ENCODE measurements at places on chromosomes 11 and 22.
A peak's percentile ranks its signal among the peaks of the same experiment; 100 is the strongest.

- no peak for DNase-seq
These were observed 78.0 kb upstream of the PPARA start for GRCh38 chr22:46072110-46072881.

DNA sequence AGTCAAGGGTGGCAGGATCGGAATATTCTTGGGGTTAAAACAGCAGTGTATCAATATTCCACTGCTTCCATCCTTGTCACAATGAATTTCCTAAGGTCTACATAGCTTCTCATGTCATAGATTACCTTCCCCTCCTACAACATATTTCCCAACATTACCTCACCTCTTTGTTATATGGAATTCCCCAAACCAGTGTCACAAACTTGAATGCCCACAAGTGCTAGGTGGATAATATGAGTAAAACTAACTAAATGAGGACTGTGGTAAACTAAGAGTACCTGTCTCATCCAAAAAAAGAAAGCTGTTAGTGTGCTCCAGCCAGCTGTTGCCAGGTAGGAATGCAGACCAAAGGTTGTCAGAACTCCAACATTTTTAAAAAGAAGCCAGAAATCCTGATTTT, 17.0 kb upstream of the NUCB2 start:
- no peak for DNase-seq

DNA sequence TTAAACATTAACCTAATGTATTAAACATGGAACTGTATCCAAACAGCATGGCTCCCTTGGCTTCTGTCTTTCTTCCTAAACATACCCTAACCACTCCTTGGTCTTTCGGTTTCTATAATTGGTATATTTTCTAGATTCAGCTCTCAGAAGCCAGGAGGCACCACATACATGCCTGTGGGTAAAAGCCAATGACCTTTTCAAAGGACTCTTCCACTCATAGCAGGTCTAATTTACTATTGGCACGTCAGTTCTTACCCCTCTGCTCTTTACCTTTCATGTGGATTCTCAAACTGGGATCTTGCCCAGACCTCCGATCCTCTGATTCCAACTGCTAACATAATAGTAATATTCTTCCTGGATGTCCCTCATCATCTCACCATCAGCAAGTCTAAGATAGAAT, 835.1 kb downstream of the NTM start:
- no peak for DNase-seq

DNA sequence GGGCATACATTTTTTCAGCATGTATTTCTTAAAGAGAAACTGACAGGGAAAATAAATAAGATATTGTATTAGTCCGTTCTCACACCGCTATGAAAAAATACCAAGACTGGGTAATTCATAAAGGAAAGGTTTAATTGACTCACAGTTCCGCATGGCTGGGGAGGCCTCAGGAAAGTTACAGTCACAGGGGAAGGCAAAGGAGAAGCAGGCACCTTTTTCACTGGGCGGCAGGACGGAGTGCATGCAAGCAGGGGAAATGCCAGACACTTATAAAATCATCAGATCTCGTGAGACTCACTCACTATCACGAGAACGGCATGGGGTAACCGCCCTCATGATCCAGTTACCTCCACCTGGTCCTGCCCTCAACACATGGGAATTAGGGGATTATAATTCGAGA, 44.2 kb downstream of the PPFIA1 start:
- DNase-seq: no peak

DNA sequence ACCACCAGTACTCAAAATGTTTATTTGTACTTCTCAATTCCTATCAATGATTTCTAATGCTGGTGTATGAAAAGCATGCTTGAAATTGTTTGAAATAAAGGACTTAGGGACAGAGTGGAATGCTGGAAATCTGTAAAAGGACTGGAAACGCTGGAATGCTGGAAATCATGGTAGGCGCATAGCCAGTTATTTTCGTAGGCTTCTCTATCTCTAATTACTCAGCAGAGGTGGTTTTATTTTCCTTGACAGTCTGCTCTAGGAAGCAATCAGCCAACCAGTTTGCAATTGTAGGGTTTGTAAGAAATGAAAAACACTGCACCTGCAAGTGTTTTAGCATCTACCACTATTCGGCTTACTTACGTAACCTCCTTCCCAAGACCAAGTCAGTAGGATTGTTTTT, 788 bp downstream of the LIN7C start:
- DNase-seq: no peak

- no peak for DNase-seq
These were observed 5.3 kb downstream of the KCNE3 start for GRCh38 chr11:74462009-74462408.

DNA sequence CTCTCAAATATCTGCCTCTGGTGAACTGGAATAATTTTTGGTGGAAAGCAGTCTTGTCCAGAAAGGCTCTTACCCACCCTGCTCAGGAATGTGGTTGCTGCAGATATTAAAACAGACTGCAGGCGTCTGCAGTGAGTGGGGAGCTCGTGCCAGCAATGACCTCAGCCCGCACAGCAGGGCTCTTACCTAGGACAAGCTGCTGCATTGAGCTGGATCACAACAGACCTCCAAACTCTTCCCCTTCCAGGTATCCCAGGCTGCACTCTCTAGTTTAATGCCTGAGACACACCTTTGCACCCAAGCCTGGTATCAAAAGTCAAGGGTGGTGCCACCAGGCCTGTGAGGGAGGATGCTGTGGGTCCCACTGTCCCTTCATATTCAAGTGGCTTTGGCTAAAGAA, 69.7 kb upstream of the CDON start:
- no peak for DNase-seq

GRCh38 chr11:126072141-126072741, 9.6 kb upstream of the CDON start:
- DNase-seq: no peak

GRCh38 chr11:117855186-117855845, 21.1 kb downstream of the FXYD6 start:
- no peak for DNase-seq

GRCh38 chr11:128891913-128892398, 800 bp downstream of the KCNJ5 start:
- DNase-seq: no peak

GRCh38 chr22:47434336-47435203, 672.1 kb downstream of the TBC1D22A start:
- no peak for DNase-seq

DNA sequence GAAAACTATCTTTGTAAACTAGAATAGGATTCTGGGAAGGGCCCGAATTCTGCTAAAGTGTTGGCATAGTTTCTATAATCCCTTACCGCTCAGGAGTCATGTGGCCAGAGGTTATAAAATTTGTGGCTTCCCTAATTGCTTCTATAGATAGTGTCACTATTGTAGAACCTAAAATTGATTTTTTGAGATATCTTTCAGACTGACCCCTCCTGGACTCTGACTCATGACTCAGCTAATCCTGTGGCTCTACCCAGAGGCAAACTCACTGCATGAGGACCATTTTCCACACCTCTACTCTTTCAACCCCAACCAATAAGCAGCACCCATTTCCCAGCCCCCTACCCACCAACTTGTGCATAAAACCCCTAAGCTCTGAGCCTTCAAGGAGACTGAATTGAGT, 61.8 kb upstream of the PRSS23 start:
- DNase-seq: no peak

GRCh38 chr11:10564696-10565318, 3.7 kb downstream of the LYVE1 start:
- no peak for DNase-seq

DNA sequence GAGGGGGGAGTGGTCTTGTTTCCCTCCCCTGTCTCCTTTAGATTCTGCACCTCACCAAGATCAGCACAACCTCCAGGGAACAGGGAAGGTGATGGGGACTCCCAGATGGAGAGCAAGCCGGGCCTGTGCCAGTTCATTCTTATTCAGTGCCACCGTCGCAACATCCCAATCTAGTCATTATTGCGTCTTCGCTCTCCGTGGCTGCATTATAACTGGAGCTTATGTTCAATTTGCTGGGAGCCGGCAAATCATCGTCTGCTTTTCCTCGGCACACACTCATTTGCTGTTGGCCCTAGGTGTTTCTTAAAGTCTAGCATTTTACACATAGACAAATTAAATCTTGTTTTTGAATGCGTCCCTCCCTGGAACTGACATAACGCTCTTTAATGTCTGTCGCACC, 1269.7 kb downstream of the BRD1 start:
- DNase-seq: no peak

- DNase-seq: peak; percentile 79
These were observed 18.9 kb upstream of the C11orf96 start for GRCh38 chr11:43923406-43924111.

DNA sequence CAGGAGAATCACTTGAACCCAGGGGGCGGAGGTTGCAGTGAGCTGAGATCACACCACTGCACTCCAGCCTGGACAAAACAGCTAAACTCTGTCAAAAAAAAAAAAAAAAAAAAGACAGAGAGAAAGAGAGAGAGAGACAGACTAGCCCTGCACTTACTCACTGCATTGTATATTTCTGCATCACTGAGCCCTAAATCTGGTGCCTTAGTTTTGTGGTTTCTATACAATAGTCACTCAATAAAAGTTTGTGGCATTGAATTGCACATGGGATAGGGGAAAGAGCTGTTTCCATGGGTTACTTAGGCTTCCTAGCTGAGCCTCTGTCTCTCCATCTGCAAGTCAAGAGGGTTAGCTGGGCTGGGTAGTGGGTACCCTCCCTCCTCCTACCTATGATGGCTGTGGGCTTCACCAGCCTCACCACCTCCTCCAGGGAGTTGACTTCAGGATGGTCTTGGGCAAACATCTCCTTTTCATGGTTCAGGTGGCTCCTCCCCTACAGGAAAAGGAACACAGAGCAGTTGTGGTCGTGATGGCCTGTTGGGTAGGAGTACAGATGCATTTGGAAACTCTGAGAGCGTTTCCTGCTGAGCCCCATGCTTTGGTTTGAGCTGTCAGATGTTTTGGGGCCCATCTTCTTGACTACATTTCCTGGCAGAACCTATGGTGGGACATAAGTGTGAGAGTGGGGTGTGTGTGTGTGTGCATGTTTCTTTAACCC, 73.2 kb downstream of the CCDC81 start:
- no peak for DNase-seq

GRCh38 chr11:109309153-109309552, 112.8 kb upstream of the C11orf87 start:
- no peak for DNase-seq

DNA sequence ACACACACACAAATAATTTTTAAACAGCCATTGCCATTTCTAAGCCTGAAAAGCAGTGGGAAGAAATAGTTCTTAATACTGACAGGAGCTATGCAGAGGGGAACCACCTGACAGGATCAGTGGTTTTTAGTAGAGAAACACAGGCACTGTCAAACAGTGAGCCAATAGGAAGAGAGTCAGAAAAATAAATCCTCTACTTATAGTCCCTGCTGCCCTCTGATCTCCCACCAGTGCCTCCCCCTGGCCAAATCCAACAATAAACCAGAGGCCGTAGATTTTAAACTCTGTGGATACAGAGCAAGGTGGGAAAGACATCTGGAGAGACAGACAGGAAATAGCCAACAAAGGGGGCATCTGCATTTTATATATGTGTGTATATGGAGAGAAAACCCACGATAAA, 7.9 kb upstream of the OR56B4 start:
- DNase-seq: no peak

DNA sequence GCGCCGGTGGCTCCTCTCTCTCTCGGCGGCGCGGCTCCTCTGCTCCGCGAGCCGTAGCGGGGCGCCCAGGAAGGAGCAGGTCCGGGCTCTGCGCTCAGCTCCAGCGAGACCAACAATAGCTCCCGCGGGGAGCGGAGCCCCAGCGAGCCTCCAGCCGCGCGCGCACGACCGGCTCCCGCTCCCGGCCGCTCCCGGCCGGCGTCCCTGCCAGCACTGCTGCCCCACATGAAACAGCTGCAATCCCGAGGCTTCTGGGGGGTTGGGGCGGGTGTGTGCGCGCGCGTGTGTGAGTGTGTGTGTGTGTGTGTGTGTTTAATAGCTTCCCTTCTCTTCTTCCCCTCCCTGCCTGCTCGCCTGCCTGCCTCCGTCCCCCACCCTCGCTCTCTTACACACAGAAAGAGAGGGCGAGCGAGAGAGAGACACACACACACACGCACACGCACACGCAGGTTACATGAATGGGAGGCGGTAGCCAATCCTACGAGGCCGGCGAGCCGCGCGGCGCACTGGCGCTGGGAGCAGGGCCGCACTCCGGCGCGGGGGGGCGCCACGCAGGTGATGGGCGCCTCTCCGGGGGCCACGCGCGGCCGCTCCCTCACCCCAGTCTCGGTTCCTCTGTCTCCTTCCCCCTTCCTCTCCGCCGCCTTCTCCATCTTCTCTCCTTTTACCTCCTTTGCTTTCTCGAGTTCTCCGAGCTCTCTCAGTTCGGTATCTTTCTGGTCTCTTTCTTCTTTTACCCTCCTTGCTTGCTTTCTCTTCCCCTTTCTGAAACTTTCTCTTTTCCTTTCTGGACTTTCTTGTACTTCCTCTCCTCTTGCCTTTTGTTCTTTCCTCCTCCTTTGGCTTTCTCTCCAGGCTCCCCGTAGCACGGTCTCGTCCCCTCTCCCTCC, at the start of gene TENM4:
TENM4 (minus strand) TSS at position 460 of the 890 bp plus-strand sequence. CDS start 371,086 bp downstream, outside the sequence.
- peak; percentile 77 for DNase-seq

- DNase-seq: no peak
These were observed 404.6 kb upstream of the DDI1 start for GRCh38 chr11:103631841-103632240.

- no peak for DNase-seq
These were observed 14.8 kb downstream of the PLAAT3 start for GRCh38 chr11:63599211-63600122.

- no peak for DNase-seq
These were observed 55.5 kb upstream of the USP47 start for GRCh38 chr11:11786234-11786633.

GRCh38 chr11:94750319-94751217, 17.6 kb upstream of the AMOTL1 start:
- no peak for DNase-seq

- no peak for DNase-seq
These were observed 29.4 kb upstream of the CTTN start for GRCh38 chr11:70368961-70369360.

DNA sequence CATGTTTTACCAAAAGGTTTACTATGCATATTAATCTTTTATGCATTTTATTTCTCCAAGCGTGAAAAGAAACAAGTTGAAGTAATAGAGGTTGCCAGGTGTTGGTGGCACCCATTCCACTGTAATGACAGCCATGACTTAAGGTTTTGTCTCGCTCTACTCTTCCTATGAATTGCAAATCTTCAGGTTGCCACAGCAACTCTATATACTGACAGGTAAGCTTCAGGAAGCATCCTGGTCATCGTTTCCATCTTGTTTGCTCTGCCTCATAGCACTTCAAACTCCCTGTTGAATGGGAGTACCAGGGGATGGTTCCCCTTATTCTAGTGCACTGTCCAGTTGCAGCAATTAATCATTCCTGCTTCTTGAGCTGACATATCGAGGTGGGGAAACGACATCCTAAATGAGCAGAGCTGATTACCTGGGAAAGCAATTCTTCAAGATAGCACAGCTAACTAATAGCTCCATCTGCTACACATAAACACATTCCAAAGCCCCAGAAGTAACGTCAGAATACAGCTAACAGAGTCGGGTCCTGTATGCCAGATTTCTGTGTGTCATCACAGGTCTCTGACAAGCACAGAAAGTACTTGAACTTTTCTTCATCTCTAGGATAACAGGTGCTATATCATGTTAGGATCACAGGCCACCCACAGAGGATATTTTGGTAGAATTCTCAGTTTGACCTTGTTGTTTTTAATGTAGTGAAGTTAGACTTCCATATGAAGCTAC, 80.3 kb downstream of the CADM1 start:
- DNase-seq: no peak

- no peak for DNase-seq
These were observed 85.9 kb downstream of the TIMP3 start for GRCh38 chr22:32887324-32887980.

GRCh38 chr11:12859872-12860657, 149.1 kb upstream of the RASSF10 start:
- DNase-seq: no peak

Data from AG04450 (cell line).